Foreskin keratinocyte (primary cell): ENCODE measurements at places on chromosomes 4 and X. TPM values are rescaled to one million over a fixed set of nuclear protein-coding genes. Genes with fewer than 3 reads are reported as not detected.

TMEM131L gene
- total RNA-seq = 10.5 and 13.4 TPM in 2 replicates

P2RY8 gene
- total RNA-seq = not detected in 2 replicates

PROM1 gene
- not detected in 2 replicates for total RNA-seq

SPANXA1 gene
- not detected in 2 replicates for total RNA-seq

DCAF8L2 gene
- not detected in 2 replicates for total RNA-seq

TMEM31 gene
- total RNA-seq = not detected in 2 replicates

STPG2 gene
- 0.07 TPM in 1 of 2 replicates, not detected in the other for total RNA-seq

EGF gene
- total RNA-seq = 0.60 and 1.1 TPM in 2 replicates

WNK3 gene
- 1.6 TPM in 2 replicates for total RNA-seq

PRDM8 gene
- total RNA-seq = 6.8 and 7.5 TPM in 2 replicates

MAGEH1 gene
- total RNA-seq = 7.7 and 9.8 TPM in 2 replicates

GPR82 gene
- not detected in 2 replicates for total RNA-seq

IL3RA gene
- not detected in 2 replicates for total RNA-seq

PIR gene
- 6.4 and 10.1 TPM in 2 replicates for total RNA-seq

CCSER1 gene
- total RNA-seq = 0.81 and 1.1 TPM in 2 replicates

ADH6 gene
- total RNA-seq = not detected in 2 replicates

SYP gene
- total RNA-seq = 0.20 and 0.28 TPM in 2 replicates

DUX4 gene
- total RNA-seq = not detected in 2 replicates

PLP1 gene
- not detected in 2 replicates for total RNA-seq

BTC gene
- total RNA-seq = 0.27 and 0.46 TPM in 2 replicates

CXorf49 gene
- not detected in 2 replicates for total RNA-seq

OTC gene
- not detected in 2 replicates for total RNA-seq

VMA21 gene
- 42.8 and 44.0 TPM in 2 replicates for total RNA-seq

TLR8 gene
- not detected in 2 replicates for total RNA-seq
